ENCODE measurements at places on chromosomes 16 and 17.

DNA sequence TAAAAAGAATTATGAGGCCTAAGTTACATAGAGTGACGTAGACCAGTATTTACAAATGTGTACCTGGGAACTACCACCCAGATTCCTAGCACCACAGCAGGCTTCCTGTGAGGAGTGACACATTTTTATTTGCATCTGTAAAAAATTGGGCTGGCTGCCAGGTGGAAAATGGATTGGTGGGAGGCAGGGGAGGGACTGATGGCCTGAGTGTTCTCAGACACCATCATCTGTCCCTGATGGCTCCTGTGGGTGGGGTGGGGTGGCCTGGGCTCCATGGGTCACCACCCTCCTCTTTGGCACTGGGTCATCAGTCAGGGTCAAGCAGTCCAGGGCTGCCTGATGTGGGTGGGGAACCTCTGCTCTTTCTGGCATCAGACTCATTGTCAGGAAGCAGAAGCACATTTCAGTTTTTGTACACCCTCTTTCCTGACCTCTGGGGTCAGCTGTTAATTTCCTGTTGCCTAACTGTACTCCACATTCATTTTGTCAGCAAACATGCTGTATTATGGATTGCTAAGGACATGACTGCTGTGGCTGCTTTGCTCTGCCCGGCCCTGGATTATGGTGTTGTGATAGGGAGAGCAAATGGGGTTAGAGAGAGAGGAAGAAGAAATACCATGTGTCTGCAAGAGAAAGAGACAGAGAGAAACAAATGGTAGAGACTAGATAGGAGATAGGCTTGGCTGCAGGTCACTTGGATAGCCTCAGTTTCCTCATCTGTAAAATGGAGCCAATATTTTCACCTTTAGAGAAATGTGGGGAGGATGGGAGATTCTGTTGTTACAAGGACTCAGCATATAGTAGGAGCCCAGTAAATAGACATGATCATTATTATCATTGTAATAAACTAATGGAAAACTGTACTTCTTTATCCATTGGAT lies 11.6 kb upstream of the MFAP4 start:
- DNase-seq, result no peak

DNA sequence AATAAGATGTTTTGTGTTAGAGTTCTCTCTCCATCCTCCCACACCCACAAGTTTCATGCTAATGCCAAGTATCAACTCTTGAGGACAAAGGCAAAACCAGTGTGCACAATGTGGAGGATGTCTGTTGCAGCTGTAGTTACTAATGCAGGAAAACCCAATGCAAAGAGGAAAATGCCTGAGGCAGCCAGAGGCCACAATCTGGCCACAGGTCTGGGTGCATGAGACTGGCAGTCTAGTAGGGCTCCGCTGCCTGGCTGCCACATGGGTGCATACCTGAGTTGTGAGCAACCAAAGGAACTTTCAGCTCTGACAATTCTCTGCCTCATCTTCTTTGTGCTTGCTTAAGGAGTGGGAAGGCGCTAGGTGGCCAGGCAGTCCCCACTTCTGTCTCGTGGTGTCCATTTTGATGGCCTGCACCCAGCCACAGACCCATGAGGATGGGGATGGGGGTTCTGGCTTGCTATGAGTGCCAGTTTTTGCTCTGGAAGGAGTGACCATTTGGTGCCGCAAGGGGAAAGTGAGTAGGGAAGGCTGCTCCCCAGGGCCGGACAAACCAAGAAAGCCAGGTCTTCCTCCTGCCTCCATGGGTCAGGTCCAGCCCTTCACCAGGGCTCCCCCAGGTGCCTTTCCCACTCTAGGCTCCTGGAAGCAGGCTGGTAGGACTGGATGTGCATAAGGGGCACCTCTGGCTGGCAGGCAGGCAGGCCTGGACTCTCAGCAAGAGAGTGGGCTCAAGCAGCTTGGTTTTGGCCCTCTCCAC lies 4.2 kb upstream of the GFOD2 start:
- no peak for DNase-seq

DNA sequence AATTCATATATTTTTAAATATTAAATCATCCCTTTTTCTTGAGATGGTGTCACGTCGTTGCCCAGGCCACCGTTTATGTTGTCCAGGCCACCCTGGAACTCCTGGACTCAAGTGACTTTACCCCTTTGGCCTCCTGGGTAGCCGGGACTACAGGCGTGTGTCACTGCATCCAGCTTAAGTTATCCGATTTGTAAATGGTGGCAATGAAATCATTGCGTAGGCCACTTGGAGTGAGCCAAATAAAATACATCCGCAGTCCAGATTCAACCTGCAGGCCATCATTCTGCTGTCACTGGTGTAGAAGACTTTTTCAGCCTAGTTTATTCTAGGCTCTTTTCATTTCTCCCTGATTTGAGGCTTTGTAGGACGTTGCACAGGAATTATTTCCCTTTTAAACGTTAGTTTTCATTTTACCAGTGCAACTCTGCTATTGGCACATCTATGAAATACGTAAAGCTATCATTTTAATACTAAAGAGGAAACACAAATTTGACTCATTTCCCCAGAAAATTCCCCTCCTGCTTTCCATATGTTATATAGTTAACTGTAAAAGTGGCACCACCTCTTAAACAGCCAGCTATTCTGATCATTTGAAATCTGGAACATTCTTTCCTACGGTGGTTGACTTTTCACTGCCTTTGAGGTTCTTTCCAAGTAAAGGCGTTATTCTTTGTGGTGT lies 449.8 kb downstream of the MAF start:
- DNase-seq, result no peak

GRCh38 chr16:72536723-72537435 lies 364.9 kb upstream of the PMFBP1 start:
- DNase-seq, result no peak

DNA sequence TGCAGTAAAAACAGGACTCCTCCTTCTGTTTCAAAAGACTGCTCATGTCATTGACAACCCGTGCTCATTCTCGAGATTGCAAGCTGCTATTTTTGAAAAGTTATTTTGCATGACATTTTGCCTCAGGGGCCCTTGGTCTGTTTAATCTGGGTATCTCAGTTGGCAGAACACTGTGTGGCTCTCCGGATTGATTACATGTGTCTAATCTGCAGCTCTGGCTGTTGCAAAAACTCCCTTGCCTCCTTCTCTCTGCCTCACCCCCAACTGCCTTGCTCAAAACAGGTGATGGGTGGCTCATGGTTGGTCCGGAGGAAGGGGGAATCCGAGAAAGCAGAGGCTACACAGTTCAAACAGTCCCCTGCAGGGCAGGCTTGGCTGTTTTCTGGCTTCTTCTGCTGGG lies 25.3 kb downstream of the GINS3 start:
- DNase-seq, result no peak

DNA sequence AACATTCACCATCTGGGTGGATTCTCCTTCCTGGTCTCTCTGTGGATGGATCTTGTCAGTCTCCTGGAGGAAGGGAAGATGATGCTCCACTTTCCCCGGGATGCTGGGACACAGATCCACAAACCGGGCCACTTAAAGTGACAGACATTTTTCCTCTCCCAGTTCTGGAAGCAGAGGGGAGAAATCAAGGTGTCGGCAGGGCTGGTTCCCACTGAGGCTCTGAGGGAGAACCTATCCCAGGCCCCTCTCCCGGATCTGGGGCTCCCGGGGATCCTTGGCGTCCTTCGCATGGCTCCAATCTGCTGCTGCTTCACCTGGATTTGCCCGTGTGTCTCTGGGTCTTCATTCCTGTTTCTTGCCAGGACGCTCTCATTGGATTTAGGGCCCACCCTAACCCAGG lies 263.1 kb upstream of the TNRC6C start:
- DNase-seq, result no peak

DNA sequence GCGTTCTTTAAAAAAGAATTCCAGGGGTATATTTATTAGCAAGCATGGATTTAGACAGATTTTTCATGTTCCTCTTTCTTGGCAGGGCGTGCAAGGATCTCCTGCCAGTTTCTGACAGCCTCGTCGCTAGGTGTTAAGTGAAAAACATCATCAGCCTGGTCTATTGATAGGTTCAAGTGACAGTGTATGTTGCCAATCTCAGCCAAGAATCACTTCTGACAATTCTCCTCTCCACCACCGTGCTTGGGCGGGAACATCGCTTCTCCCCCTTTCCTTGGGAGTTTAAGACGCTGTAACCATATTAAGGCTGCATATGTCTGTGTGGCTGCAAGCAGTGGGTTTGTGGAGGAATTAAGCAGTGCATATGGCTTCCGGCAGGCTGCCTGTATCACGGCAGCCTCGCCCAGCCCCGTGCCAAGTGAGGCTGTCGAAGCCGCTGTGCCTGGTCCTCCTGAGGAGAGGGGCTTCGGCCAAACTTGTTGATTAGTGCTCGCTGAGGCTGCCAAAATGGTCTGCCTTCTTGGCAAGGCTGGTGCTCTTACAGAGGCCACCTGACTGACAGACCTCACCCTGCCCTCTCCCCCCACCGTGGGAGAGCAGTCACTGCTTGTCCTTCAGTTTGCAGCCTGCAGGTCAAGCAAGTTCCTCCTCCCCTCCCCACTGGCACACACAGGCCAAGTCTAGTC lies 132.2 kb upstream of the MPHOSPH6 start:
- no peak for DNase-seq

- peak; percentile 46 for DNase-seq
Observed at GRCh38 chr17:78745407-78746088, 36.5 kb downstream of the CYTH1 start.

DNA sequence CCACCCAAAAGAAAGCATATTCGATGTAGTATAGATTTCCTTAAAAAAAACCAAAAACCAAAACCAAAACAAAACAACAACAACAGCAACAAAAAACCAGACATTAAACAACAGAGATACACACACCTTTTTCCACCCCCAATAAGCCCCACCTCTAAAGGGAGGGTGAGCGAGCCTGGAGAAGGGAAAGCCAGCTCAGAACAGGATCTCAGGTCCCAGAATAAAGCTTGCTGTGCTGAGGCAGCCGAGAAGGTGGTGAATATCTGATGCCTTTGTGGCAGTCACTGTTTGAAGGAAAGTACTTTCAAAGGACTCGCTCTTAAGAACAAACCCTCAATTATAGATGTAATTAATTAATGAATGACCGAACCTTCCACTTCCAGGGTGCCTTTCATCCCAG lies 470 bp downstream of the KRT23 start:
- no peak for DNase-seq

DNA sequence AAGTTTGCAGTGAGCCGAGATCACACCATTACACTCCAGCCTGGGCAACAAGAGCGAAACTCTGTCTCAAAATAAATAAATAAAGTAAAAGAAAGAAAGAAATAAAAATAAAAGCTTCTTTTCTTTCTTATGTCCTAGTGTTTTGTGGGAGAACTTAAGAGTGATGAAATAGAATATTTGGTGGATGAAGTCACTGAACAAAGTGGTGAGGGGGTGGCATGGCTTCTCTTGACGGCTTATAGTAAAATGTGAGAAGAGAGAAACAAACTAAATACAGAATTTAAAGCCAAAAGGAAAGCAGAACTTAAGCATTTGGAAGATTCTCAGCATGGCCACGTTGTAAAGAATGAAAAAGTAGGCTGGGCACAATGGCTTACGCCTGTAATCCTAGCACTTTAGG lies 15.3 kb downstream of the SGF29 start:
- no peak for DNase-seq

- no peak for DNase-seq
Observed at GRCh38 chr17:32265192-32265923, at the start of gene RHBDL3. Gene RHBDL3 (plus strand): TSS chr17:32265832. CDS start chr17:32266190, 358 bp downstream.

DNA sequence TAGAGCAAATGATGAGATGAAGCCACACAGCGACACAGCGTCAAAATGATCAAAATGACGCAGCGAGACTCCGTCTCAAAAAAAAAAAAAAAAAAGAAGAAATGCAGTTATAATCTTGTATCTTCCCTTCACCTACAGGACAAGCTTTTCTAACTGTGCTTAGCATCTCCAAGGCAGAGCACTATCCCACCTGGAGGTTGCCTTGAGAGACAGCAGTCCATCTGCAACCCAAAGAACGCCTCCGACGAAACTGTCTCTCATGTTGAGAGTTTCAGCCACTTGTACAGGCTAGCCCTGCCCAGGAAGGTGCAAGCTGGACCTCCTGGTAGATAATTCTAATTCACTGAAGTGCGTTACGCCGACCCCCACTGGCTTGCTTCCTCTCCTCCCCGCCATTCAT lies 46.7 kb upstream of the GCSH start:
- DNase-seq, result no peak

GRCh38 chr17:50047083-50047482 lies 8.8 kb upstream of the ITGA3 start:
- no peak for DNase-seq
